Muscle of leg (tissue), 16 donors: ENCODE measurements at places on chromosomes 3 and 15. TPM values are rescaled to one million over a fixed set of nuclear protein-coding genes. Genes with fewer than 3 reads are reported as not detected.

GRCh38 chr15:84955089-84955848, 26.4 kb upstream of the PDE8A start:
- H3K4me1 ChIP-seq = peaks cover 6% of the 10 kb centered on the region
- H3K4me3 ChIP-seq = peak overlapping the region; percentile 22
- H3K27me3 ChIP-seq = no peaks in the 10 kb centered on the region
- H3K36me3 ChIP-seq = no peaks in the 10 kb centered on the region
- H3K27ac ChIP-seq = peak overlapping the region; percentile 7

DNA sequence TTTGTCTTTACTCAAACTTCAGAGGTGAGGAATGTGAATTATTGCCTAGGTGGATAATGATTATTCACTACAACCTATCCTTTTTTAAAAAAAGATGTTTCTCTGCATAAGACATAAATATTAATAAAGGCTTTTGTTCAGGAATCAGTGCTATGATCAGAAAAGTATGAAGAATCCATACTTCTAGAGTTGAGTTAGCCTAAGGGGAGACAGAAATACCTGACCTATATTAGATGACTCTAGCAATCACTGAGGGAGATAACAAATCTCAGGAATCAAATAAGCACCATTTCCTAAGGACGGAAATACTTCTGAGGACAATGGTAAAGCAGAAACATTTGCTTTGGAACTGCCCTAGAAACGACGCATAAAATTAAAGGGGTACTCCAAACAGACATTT, 763.8 kb downstream of the GBE1 start:
- no peak for DNase-seq
- H3K27ac ChIP-seq = no peak overlapping the region
- H3K4me3 ChIP-seq = no peak overlapping the region
- H3K27me3 ChIP-seq = no peaks in the 10 kb centered on the region
- H3K4me1 ChIP-seq = no peaks in the 10 kb centered on the region

- H3K4me3 ChIP-seq = peak overlapping the region; percentile 65
- no peaks in the 10 kb centered on the region for H3K27me3 ChIP-seq
- no peaks in the 10 kb centered on the region for H3K36me3 ChIP-seq
- peak overlapping the region; percentile 99 for H3K27ac ChIP-seq
- H3K4me1 ChIP-seq = peaks cover 10% of the 10 kb centered on the region
Measured at GRCh38 chr15:58770519-58770856, 614 bp upstream of the MINDY2 start.

DNA sequence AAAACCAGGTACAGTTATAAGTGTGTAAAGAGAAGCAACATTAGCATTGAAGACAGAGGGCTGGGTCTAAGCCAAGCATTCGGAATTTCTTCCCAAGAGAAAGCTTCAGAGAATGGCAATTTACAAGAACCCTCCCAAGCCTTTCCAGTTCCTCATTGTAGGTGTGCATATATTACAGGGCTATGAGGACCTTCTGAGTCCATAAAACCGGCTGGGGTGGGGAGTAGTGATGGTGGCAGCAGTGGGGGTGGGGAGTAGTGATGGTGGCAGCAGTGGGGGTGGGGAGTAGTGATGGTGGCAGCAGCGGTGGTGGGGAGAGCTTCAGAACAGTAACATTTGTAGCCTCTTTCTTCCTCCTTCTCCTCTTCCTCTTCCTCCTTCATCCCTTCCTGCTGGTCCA, 368.7 kb upstream of the UMPS start:
- no peak overlapping the region for H3K4me3 ChIP-seq
- H3K4me1 ChIP-seq = peaks cover 8% of the 10 kb centered on the region
- H3K36me3 ChIP-seq = no peaks in the 10 kb centered on the region

DNA sequence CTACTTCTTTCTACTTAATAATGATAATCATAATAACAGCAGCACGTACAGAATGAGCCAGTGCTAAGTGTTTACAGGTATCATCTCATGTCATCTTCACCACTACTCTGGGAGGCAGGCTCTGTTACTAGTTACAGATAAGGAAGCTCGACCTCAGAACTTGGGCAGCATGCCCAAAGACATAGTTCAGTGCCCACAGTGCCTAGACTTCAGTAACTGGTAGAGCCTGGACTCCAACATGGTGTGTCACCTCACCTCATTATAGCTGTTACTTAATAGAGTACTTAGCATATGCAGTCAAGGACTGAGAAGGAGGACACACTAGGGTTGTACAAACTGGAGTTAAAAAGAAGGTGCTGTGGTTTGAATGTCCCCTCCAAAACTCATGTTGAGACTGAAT, 7.6 kb downstream of the GADL1 start:
- H3K36me3 ChIP-seq = no peaks in the 10 kb centered on the region
- H3K4me1 ChIP-seq = peaks cover 4% of the 10 kb centered on the region
- DNase-seq = no peak
- H3K27ac ChIP-seq = no peak overlapping the region

- no peak overlapping the region for H3K4me3 ChIP-seq
- H3K36me3 ChIP-seq = peaks cover 9% of the 10 kb centered on the region
- no peak for DNase-seq
- peak overlapping the region; percentile 4 for H3K27ac ChIP-seq
Measured at GRCh38 chr15:83656943-83657528, 3.1 kb downstream of the ADAMTSL3 start.

DNA sequence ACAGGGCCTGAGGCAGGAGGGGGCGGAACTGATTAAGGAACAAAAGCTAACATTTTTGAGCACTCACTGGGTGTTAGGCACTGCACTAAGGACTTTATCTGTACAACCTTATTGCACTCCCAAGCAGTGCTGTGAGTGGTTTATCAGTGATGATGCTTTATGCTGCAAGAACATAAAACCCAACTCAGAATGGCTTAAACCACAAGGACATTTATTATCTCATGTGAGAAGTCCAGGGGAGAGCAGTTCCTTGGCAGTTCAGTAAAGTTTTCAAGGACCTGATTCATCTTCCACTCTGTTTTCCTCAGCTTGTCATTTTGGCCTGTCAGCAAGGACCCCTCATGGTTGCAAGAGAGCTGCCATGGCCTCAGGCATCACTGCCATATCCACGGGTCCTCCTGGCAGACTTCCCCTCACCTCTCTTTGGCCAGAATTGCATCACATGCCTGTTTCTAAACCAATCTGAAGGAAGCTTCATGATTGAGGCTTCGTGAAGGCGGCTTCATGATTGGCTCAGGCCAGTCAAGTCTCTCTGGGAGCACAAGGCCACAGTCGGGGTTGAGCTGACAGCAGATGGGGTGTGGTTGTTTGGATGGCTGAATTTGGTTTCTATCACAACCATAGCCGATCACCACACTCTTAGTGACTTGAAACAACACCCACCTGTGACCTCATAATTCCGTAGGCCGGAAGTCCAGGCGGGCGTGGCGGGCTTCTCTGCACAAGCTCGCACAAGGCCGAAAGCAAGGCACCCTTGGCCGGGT, 15.8 kb downstream of the EFCC1 start:
- H3K27me3 ChIP-seq = peaks cover 2% of the 10 kb centered on the region
- peaks cover 35% of the 10 kb centered on the region for H3K4me1 ChIP-seq
- peak overlapping the region; percentile 82 for H3K27ac ChIP-seq
- no peak overlapping the region for H3K4me3 ChIP-seq

GRCh38 chr3:100214574-100214964, 46.2 kb upstream of the TBC1D23 start:
- H3K4me1 ChIP-seq = peaks cover 11% of the 10 kb centered on the region
- H3K27ac ChIP-seq = no peak overlapping the region
- no peaks in the 10 kb centered on the region for H3K27me3 ChIP-seq
- DNase-seq = no peak
- no peak overlapping the region for H3K4me3 ChIP-seq
- H3K36me3 ChIP-seq = no peaks in the 10 kb centered on the region

- no peak overlapping the region for H3K4me3 ChIP-seq
- no peak overlapping the region for H3K27ac ChIP-seq
- peak; percentile 83 for DNase-seq
- H3K4me1 ChIP-seq = no peaks in the 10 kb centered on the region
Measured at GRCh38 chr3:78690766-78691165, 1077.0 kb downstream of the ROBO1 start.

- no peaks in the 10 kb centered on the region for H3K4me1 ChIP-seq
- peaks cover 4% of the 10 kb centered on the region for H3K27me3 ChIP-seq
- no peak overlapping the region for H3K4me3 ChIP-seq
- no peak overlapping the region for H3K27ac ChIP-seq
- DNase-seq = no peak
Measured at GRCh38 chr15:79294075-79294474, 11.6 kb downstream of the ANKRD34C start.

- H3K4me3 ChIP-seq = no peak overlapping the region
- H3K36me3 ChIP-seq = no peaks in the 10 kb centered on the region
- H3K27me3 ChIP-seq = peaks cover 46% of the 10 kb centered on the region
- no peak for DNase-seq
- peaks cover 11% of the 10 kb centered on the region for H3K4me1 ChIP-seq
Measured at GRCh38 chr3:126979046-126979628, 3.8 kb upstream of the PLXNA1 start.

- no peaks in the 10 kb centered on the region for H3K27me3 ChIP-seq
- H3K27ac ChIP-seq = no peak overlapping the region
- H3K4me3 ChIP-seq = no peak overlapping the region
Measured at GRCh38 chr3:9955067-9955502, 2.9 kb upstream of the PRRT3 start.

GRCh38 chr3:150349314-150350097, 58.6 kb upstream of the TSC22D2 start:
- peaks cover 20% of the 10 kb centered on the region for H3K4me1 ChIP-seq
- H3K4me3 ChIP-seq = no peak overlapping the region
- H3K27me3 ChIP-seq = no peaks in the 10 kb centered on the region
- peak; percentile 72 for DNase-seq
- peak overlapping the region; percentile 0 for H3K27ac ChIP-seq
- H3K36me3 ChIP-seq = no peaks in the 10 kb centered on the region

- no peak overlapping the region for H3K4me3 ChIP-seq
- peaks cover 8% of the 10 kb centered on the region for H3K27me3 ChIP-seq
Measured at GRCh38 chr3:15181511-15181910, 24.5 kb upstream of the CAPN7 start.

SLC22A13 gene
- total RNA-seq = 0.22 TPM

STX19 gene
- 0.04 TPM for total RNA-seq

LRRC31 gene
- total RNA-seq = not detected
